ENCODE measurements at places on chromosomes 3 and 15.

DNA sequence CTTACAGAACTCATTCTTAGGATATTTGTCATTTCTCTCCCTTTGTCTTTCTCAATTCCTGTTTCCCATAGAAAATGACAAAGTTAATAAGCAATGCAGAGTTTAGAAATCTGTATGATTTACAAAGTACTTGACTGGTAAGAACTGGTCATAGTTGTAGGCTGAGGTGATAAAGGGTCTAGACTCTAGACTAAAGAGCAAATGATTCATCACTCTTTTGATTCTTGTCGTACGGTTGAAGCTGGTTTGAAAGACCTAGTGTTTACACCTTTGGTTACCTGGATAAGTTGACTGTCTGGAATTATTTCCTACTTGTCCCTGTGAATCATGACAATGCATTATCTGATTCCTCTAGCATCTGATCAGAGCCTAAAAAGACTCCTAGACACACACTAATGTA is 58.9 kb upstream of the TP63 start:
- peak; percentile 34 for DNase-seq

GRCh38 chr3:10370429-10370828 is 49.5 kb upstream of the SEC13 start:
- DNase-seq = peak; percentile 71

- DNase-seq = no peak
Measured at GRCh38 chr3:134956844-134957243, 161.8 kb downstream of the EPHB1 start.

GRCh38 chr3:52286777-52287110 is 884 bp upstream of the GLYCTK start:
- DNase-seq = peak; percentile 72

DNA sequence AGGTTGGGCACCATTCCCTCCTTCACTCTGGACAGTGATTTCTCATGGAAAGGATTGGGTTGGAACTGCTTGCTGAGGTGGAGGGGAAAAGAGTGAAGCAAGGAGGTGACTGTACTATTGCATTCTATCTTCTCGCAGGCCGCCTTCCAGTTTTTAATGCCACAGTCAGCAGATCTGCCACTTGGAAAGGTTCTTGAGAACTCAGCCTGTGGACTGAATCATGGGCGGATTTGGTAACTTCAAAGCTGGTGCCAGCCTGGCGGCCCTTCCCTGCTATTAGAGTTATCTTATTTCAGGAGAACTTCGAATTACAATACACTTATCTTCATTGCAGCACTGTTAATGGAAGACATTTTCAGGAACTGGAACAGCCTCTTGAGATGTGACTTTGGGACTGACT is 23.1 kb upstream of the SLC28A2 start:
- DNase-seq = no peak

DNA sequence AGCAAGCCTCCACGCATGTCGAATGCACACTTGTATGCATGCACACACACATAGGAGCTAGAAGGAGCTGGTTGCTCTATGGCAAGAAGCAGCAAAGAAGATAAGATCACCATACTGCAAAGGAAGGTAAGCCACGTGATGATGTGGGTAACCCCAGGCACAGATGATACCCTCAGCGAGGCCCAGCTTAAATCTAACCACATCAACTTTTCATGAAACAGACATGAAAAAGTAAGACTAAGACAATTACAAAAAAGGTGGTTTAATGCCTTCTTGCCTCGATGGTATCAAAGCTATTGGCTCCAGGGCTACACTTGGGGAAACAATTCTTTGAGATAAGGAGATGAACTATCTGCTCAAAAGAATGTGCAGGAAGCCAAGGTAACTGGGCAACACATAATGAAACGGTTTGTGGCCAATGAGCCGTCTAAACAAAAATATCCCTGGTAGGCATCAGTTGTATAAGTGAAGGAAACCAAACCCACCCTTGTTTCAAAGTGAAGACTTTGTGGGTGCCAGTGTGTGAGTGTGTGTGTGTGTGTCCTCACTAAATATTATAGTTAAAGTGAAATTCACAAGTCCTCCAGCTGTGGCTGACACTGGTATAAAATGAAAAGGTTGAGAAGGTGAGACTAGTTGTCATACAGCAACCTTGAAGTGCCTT is 365.7 kb upstream of the ICE2 start:
- DNase-seq = no peak

GRCh38 chr3:139655909-139656595 is 21.7 kb downstream of the NMNAT3 start:
- DNase-seq = peak; percentile 16

DNA sequence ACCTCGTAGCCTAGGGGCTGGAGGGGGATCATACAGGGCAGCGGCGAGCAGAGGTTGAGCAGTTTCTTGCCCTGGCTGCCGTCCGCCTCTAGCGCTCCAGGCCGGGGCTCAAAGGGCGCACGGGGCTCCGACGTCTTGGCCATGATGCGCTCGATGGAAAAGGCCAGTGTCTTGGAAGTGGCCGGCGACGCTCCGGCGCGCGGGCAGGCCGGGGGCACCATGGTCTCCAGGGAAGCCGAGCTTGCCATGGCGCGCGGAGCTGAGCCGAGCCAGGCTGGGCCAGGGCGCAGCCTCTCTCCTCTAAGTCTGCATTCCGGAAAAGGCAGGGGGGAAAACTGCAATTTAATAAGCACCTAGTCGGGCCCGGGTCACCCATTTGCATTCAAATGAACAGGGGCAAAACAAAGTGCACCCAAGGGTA is 719 bp downstream of the FEZF2 start:
- no peak for DNase-seq

DNA sequence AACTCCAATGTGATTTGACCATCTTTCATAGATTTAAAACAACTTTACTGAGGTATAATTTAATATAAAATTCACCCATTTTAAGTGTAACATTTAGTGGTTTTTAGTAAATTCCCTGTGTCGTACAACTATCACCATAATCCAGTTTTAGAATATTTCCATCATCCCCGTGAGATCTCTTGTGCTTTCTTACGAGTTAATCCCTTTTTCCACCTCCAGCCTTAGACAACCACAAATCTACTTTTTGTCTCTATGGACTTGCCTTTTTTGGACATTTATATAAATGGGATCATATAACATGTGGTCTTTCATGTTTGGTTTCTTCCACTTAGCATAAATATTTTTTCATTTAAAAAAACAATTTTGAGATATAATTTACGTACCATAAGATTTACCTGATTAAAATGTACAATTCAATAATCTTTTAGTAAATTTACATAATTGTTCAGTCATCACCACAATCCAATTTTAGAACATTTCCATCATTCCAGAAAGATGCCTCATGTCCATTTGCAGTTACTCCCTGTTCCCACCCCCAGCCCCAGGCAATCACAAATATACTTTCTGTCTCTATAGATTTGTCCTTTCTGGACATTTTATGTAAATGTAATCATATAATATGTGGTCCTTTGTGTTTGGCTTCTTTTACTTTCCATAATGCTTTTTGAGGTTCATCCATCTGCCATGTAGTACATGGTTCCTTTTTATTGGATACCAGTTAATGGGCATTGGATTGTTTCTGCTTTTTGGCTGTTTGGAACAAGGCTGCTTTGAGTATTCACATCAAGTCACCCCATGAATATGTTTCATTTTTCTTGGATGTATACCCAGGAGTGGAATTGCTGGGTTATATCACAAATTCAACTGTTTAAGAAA is 3.1 kb downstream of the OXSR1 start:
- peak; percentile 70 for DNase-seq

DNA sequence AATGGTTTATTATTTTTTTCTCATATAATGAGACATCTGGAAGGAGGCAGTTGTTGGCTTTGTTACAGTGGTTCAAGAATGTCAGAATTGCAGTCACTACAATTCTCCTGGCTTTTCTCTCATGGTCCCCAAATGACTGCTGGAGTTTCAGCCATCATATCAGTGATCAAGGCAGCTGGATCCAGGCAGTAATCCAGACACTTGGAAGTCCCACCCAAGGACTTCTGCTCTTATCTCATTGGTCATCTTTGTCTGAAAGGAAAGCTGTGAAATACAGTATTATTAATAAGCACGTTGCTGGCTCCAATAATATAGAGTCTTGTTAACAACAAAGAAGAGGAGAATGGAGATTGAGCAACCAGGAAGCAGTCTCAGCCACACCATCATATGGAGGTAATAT is 22.9 kb upstream of the MED12L start:
- no peak for DNase-seq

DNA sequence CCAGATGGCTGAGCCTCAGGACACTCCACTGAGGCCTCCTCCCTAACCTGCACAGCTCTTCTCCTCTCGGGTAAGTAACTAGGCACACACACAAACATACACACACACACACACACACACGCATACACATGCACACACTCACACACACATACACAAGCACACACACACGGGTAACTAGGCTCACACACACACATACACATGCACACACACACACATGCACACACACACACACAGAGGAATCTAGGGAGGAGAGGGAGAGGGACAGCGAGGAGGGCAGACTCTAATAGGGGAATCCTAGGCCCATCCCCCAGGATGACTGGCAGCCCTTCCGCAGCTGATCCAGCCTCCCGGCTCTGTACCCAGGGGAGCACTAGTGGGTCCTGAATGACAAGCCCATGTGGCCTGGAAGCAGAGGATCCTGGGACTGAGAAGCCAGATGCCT is 177.4 kb upstream of the LINGO1 start:
- no peak for DNase-seq

DNA sequence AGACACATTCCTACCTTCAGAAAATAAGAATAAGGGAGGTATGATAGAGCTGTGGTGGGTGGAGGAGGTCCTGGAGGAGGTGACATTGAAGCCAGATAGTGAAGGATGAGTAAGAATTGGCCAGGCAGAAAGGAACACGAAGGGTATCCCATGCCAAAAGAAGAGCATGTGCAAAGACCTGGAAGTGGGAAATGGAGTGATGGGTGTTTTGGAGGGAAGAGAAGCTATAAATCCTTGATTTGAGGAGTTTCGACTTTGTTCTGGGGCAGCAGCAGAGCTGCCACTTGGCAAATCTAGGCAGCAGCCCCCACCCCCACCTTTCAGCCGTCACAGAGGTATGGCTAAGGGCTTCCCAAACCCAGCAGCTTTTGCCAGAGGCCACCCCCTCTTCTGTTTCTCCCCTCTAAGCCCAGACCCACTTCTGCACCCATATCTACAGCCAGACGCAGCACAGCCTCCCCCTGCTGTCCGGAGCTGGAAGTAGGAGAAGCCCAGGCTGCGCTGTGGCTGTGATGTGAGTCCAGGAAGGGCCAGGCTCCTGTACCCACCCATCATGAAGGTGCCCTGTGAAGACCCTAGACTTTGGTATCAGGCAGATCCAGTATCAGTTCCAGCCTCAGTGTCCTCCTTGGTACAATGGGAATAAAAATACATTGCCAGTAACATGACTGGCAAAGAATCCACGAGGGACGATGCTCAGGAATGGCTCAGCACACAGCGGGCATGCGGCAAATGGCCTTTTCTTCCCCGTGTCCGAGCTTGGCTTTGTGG is 188.7 kb upstream of the LINGO1 start:
- DNase-seq = peak; percentile 53

DNA sequence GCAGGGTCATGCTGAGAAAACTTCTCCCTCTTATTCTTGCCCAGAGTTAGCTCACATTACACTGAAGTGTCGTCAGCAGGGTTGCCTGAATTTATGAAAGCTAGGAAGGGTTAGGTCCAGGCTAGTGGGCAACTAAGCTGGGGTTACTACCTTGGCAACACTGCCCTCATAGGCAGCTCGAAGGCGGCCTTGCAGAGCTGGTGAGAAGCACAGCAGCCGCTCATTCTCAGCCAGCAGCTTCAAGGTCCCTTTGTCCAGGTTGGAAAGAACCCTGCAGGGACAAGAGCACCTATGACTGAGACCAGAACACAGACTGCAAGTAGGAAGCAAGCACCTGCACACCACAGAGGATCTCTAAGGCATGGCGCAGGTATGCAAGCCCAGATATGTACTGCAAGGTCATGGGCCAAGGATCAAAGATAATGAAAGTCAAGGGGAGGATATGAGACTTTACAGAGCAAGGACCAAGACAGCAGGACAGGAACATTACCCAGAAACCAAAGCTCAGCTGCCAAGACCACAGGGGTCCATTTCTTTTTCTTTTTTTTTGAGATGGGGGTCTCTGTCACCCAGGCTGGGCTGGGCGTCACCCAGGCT is 2.8 kb downstream of the CDAN1 start:
- DNase-seq = no peak

- no peak for DNase-seq
Measured at GRCh38 chr3:126525091-126525852, 1.3 kb downstream of the CHST13 start.

GRCh38 chr3:129596194-129597086 is 10.0 kb downstream of the PLXND1 start:
- peak; percentile 96 for DNase-seq

DNA sequence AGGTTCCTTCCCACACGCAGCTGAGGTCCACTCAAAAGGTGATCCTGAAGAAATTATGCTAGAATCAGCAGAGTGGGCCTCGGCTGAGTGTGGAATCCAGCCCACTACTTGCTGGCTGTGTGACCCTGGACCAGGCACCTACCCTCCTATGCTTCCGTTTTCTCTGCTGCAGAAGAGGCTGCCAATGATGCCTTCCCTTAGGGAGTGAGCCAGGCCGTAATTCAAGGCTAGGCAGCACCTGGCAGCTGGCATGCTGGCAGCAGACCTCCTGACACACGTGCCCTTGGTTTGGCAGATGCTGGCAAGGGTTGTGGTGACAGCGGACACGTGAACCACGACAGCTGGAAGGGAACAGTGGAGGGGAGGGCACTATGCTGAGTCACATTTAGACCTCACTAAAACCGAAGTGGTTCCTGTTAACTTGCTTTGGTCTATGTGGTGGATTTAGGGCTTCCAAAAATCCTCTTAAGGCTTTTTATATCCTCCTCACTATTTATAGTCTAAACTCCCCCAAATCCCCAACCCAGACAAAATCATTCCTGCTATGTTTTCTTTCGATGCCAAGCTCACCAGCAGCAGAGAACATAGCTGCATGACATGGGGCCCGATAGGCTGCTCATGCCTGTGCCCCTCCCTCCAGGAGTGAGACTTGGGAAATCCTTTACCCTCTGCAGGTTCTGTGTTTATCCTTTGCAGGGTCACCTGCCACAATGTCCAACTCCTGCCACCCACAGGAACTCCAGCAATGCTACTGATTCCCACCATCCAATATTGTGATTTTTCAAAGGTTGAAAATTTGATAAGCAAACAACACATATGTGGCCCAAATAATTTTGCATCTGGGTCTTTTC is 10.6 kb upstream of the PCSK6 start:
- DNase-seq = no peak

- no peak for DNase-seq
Measured at GRCh38 chr3:18087988-18088387, 337.2 kb downstream of the SATB1 start.

All from fibroblast of mammary gland (primary cell).